ENCODE measurements at places on chromosomes 1 and 21.

GRCh38 chr1:29417147-29417858, 181.0 kb downstream of the PTPRU start:
- DNase-seq = no peak

- no peak for DNase-seq
These were observed 44.0 kb upstream of the NR5A2 start for GRCh38 chr1:199983531-199983930.

DNA sequence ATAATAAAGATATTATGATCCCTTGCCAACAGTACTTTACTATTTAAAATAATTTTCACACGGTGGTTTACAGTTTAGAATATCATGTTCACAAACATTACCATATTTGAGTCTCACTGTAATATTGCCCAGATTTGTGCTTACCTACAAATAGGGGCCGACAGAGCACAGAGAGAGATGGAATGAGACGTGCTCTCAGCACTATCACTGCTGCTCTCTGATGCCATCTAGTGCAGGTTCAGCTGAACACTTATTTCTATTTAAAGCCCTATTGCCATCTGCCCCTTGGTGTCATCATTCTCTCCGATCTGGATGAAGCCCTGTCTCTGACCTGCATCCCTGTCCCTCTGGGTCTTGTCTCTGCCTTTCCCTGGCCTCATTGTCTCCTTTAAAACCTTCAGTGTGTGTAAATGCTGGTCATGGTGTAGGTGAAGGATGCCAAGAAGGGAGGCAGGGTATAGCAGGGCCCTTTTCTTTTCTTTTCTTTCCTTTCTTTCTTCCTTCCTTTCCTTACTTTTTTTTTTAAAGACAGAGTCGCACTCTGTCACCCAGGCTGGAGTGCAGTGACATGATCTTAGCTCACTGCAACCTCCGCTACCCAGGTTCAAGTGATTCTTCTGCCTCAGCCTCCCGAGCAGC, 6.9 kb upstream of the GPATCH4 start:
- DNase-seq = peak; percentile 50

- no peak for DNase-seq
These were observed 4.9 kb upstream of the ATP2B4 start for GRCh38 chr1:203621559-203622262.

DNA sequence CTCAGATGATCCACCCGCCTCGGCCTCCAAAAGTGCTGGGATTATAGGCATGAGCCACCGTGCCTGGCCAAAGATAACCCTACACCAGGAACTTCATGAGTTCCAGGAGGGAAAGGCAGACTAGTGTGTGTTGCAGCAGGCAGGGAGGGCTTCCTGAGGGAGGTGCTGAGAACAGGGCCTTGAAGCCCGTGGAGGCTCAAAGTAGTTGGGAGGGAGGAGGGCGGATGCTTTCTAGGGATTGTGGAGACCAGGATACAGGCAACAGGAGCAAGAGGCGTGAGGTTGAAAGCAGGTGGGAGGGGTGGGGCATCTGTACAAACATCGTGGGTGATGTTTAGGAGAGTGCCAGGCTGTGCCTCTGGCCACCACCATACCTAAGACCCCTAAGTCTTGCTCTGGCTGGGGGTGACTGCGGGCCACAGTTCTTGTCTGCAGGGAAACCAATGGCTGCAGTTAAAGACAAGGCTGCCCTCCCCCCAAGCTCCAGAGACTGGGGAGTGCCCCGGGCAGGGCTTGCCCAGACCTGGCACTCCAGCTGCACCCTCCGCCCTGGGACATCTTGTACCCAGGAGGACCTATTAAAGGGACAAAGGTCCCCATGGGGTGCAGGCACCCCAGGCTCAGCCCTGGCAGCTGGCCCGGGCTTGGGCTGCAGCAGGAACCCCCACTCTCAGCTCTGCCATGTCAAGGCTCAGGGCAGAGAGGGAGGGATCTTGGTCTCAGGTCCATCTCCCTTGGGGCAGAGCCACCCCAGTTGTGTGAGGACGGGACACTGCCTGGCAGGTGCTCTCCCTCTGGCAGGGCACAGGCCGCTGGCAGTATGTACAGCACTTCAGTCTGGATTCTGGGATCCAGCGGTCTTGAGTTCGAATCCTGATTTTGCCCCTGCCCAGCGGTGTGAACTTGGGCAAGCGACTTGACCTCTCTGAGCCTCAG, 22.1 kb upstream of the CASZ1 start:
- DNase-seq = no peak

- peak; percentile 97 for DNase-seq
These were observed 21.3 kb upstream of the C1orf105 start for GRCh38 chr1:172398970-172399755.

- no peak for DNase-seq
These were observed 84.4 kb downstream of the HMGB4 start for GRCh38 chr1:33948291-33948690.
